ENCODE measurements at places on chromosomes 1 and 21.

DNA sequence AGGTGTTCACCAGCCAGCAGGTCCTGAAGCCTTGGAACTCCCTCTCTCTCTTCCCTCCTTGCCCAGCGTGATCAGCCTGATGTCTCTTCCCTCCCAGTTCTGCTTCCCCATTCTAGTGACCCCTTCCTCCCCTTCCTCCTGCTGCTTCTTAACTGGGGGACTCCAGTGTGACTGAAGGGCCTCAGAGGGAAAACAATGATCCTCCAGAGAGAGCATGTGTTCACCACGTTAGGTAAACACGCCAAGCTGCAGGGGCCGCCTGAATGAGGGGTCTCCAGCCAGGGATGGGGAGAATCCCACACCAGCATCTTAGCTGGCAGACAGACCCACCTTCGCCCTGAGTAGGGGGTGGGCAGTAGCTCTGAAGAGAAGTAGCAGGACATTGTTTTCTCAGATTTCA, 124.8 kb downstream of the TMEM53 start:
- ATAC-seq, result no peak

DNA sequence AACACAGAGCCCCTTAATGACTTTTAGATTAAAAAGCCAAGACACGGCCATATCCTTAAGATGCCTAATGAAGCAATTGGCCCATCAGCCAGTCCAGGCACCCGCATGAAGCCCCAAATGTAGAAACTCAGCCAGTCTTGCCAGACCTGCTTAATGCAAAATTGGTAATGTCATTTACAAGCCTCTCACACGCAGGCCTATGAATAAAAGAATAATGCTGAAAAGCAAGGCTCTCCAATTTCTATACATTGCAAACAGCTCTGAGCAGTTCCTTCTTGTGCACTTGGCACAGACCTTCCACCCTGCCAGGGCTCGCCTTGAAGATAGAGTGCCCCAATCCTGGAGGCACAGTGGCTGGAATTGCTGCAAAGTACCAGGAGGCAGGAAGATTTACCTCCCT, 498.9 kb downstream of the NPHP4 start:
- no peak for ATAC-seq

GRCh38 chr1:10888291-10888690, 91.8 kb upstream of the CASZ1 start:
- ATAC-seq, result no peak

DNA sequence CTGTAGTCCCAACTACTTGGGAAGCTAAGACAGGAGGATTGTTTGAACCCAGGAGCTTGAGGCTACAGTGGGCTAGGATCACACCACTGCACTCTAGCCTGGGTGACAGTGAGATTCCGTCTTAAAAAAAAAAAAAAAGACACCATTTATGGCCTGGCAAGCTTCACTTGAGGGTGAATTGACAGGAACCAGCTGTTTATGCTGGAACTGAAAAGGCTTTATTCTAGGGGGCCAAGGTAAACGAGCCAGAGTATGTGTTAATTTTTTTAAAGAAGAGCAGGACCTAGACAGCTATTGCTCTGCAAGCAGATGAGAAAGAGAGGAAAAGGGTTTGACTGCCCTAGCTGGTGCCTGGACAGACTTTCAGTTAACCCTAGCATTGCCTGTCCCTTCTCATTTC, 37.0 kb downstream of the S100A6 start:
- no peak for ATAC-seq

- ATAC-seq, result no peak
Observed at GRCh38 chr21:29777160-29777559, 162.6 kb downstream of the GRIK1 start.

DNA sequence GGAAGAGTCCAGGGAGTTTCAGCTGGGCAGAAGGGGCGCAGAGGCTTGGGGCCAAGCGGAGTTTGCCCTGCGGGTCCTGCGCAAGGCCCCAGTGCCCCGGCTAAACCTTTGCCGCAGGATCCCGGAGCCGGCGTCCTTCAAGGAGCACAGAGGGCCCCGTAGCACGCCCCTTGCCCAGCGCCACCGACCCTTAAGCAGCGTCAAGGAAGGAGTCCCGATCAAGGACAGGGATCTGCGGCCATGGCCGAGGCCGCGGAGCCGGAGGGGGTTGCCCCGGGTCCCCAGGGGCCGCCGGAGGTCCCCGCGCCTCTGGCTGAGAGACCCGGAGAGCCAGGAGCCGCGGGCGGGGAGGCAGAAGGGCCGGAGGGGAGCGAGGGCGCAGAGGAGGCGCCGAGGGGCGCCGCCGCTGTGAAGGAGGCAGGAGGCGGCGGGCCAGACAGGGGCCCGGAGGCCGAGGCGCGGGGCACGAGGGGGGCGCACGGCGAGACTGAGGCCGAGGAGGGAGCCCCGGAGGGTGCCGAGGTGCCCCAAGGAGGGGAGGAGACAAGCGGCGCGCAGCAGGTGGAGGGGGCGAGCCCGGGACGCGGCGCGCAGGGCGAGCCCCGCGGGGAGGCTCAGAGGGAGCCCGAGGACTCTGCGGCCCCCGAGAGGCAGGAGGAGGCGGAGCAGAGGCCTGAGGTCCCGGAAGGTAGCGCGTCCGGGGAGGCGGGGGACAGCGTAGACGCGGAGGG, 520 bp downstream of the CLIC6 start:
- ATAC-seq, result peak; percentile 37

GRCh38 chr1:176745945-176746344, 283.0 kb downstream of the PAPPA2 start:
- no peak for ATAC-seq

DNA sequence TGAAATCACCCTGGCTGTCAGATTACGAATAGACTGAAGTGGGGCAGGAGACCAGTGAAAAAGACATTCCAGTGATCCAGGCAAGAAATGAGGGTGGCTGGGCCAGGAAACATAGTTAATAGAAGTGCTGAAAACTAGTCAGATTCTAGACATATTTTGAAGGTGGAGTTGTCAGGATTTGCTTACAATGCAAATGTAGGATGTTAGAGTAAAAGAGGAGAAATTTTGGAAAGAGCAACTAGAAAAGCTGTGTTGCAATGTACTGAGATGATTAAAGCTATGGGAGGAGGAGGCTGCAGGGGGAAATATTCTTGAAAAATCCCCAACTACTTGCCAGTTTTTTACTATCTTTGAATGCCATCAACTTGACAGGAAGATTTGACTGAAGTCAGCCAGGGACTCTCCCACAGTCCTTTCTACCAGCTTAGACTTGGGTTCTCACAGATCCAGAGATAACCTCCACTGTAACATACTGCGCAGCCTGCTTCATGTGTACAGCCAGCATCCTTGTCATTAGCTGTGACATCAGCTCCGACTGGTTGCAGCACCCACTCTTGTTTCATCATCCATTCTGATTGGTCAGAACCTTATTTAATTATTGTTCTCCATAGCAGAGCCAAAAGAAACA, 109.7 kb downstream of the TSEN15 start:
- peak; percentile 83 for ATAC-seq
